ENCODE measurements at places on chromosomes 13 and 19.
A peak's percentile ranks its signal among the peaks of the same experiment; 100 is the strongest.

- DNase-seq = no peak
Measured at GRCh38 chr19:34411216-34411615, 7.0 kb downstream of the PDCD2L start.

GRCh38 chr13:77860507-77860981 is 58.1 kb downstream of the EDNRB start:
- DNase-seq = no peak

- no peak for DNase-seq
Measured at GRCh38 chr19:29400917-29401711, 124.7 kb upstream of the VSTM2B start.

DNA sequence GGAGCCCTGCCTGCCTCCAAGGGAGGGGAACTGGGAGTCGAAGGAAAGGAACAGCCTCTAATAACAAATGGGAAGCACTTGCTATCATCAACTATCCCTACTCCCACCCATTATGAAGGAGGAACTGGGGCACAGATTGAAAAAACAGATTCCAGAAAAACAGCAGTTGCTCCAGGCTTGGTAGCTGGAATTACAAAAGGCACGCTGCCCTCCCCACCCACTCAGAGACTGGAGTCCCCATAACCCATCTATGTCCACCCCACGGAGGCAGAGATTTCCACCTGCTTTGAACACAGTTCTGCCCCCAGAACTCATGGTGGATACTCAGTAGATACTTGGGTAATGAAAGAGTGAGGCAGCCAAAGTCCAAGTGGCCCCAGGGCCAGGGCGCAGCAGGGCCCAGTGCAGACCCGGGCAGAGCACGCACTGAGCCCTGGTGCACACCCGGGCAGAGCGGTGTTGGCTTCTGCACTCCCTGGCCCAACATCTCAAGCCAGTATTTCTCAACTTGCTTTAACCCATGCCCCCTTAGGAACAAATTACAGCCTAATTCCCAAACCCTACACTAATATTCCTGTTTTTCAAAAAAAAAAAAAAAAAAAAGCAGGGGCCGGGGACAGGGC is 19.1 kb upstream of the CCNP start:
- no peak for DNase-seq

DNA sequence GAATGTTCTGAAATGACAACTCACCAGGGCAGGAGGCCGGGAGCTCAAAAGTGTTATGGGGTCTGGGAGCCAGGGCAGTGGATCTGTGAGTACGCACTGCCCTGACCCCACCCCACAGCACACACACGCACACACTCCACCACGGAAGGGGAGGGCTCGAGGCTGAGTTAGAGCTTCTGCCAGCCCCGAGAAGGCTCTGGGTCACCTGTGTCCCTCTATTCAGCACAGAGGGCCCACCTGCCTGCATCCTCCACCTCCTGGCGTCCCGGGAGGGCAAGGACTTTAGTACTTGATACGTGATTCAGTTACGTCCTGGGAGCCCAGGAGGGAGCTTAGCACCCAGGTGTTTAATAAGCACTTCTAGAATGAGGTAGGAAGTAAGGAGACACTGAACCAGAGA is 190.0 kb upstream of the GPR12 start:
- DNase-seq = no peak

DNA sequence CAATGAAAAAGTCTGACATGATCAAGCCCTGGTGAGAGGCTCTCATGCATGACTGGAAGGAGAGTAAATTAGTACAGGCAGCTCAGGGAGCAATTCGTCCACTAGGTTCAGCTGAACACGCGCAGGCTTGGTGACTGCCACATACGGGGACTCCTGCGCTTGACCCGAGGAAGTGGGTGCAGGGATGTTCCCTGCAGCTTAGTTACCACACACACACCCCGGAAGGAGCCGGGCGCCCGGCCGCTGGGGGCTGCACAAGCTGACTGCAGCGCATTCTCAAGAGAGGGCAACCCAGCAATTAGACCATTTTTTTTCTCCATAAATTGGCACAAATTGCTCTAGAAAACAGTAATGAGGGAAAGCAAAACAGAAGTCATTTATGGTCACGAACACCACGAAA is 23.0 kb upstream of the MIER2 start:
- DNase-seq = peak; percentile 10

- DNase-seq = no peak
Measured at GRCh38 chr19:30183807-30184490, 188.2 kb upstream of the ZNF536 start.

GRCh38 chr13:35530147-35530546 is 53.7 kb upstream of the MAB21L1 start:
- DNase-seq = no peak

DNA sequence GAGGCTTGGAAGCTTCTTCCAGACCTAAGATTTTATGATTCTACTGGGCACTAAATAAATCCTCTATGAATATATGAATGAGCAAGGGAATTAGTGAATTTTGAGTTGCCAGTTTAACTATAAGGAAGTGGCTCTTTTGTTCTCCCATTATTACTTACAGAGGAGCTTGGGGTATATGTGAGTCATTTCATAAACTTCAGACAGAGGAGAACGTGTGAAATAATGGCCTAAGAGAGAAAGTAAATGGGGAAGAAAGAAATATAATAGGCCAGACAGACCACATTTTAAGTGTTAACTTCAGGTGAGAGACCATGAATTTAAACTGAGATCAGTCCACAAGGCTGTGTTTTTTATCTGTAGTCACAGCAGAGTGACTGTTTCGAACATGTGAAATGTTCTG is 570.9 kb downstream of the GPC6 start:
- DNase-seq = no peak

DNA sequence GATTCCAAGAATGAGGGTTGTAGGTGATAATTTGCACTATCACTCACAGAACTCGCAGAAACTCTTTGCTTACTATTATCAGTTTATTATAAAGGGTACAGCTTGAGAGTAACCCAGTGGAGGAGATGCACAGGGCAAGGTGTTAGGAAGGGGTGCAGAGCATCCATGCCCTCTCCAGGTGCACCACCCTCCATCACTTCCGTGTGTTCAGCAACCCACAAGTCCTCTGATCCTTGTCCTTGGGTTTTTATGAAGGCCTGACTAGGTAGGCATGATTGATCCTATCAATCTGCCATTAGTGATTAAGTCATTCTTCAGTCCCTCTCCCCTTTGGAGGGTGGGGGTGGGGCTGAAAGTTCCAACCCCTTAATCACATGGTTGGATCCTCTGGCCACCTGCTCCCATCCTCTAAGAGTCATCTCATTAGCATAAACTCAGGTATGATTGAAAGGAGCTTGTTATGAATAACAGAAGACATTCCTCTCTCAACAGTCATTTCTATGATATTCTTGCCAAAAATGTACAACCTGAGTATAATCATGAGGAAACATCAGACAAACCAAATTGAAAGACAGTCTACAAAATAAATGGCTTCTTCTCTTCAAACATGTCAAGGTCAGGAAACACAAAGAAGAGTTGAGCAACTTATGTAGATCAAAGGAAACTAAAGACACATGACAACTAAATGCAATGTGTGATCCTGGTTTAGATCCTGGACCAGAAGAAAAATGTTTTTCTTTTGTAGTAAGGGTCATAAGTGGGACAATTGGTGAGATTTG is 225.4 kb downstream of the PCCA start:
- DNase-seq = no peak

DNA sequence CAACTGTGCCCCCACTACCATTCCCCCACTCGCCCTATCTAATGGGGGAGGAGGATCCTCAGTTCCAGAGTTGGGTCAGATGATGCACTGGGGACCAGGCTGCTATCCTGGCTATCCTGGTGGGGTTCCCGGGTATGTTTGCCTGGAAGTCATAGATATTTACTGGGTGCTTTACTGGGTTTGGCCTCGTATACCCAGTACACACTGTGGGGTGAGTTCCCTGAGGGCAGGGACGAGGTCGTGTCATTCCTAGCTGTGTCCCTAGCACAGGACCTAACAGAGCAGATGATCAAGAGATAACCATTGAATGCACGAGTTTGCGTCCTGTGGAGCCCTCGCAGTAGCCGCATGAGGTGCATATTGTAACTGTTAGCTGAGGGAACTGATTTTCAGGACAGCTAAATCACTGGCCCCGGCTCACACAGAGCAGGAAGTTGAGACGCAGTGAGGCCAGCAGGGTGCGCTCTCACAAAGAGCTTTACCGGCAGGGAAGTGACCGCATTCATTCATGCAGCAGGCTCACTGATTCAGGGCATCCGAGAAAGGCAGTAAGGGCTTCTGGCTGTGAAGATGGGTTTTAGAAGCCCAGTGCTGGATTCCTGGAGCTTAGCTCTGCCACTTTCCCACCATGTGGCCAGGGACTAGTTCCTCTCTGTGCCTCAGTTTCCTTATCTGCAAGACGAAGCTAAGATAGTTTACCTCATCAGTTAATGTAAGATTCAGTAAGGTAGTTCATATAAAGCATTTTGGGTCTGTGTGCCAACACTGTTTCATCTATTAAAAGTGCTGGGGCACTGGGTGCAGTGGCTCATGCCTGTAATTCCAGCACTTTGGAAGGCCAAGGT is 6.0 kb downstream of the RUVBL2 start:
- DNase-seq = peak; percentile 95

GRCh38 chr13:93226065-93226622 is 463 bp upstream of the GPC6 start:
- DNase-seq = no peak

GRCh38 chr19:31761281-31761913 is 412.2 kb upstream of the TSHZ3 start:
- no peak for DNase-seq

GRCh38 chr13:44734201-44734707 is 158.1 kb upstream of the TSC22D1 start:
- no peak for DNase-seq

DNA sequence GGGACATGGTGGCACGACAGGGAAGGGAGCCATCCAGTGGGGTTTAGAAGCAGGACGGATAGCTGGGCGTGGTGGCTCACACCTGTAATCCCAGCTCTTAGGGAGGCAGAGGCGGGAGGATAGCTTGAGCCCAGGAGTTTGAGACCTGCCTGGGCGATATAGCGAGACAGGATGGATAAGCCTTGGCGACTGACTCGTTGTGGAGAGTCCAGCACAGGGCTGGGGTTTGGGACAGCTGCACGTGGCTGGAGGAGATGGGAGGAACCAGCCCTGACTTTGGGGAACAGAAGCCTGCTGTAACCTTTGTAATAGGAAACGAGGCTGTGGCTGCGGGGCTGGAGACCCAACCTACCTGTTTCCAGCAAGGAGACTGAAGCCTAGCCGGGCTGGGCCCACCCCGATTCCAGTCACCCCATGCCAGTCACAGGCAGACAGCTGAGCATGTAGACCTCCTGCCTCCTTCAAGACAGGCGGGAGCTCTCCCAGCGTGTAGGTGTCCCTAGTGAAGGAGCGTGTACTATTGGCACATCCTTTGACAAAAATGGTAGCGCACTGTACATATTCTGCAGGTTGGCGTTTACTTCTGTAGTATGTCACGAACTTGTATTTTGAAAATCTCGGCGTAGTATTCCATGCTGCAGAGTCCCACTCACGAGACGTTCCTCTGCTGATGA is 8.0 kb downstream of the LENG1 start:
- DNase-seq = no peak

DNA sequence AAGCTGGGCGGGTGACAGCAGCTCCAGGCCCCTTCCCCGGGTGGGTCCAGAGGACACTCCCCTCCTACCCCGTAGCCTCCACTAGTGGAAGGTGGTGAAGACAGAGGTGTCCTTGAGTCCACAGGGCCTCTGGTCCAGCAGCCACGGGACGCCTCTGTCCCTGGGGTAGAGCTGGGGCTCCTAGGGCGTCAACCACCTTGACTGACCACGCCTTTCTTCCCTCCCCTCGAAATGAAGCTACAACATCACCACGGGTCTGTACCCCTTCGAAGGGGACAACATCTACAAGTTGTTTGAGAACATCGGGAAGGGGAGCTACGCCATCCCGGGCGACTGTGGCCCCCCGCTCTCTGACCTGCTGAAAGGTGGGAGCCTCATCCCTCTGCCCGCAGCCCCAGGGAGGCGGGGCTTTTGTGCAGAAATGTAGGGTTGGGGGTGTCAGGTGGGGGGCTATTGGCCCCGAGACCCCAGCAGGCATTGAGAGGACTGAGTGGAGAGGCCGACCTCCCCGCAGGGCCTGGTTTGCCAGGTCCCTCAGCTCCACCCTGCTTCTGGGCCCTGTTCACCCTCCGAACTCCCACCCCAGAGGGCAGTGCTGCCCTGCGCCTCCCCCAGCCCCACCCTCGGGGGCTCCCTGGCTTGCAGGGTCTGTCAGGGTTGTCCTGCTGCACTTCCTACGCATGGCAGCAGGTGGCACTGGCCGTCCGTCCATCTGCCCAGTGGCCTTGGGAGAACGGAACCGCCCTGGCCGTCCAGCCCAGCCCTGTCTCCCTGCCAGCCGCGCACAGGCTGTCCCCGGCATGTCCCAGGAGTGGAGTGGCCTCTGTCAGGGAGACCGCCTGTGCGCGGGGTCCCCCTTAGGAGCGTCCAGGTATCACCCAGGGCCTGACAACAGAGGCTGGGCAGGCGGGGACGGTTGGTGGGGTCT is 15.7 kb downstream of the STK11 start:
- DNase-seq = peak; percentile 82
